ENCODE measurements at places on chromosomes 4 and X.

DNA sequence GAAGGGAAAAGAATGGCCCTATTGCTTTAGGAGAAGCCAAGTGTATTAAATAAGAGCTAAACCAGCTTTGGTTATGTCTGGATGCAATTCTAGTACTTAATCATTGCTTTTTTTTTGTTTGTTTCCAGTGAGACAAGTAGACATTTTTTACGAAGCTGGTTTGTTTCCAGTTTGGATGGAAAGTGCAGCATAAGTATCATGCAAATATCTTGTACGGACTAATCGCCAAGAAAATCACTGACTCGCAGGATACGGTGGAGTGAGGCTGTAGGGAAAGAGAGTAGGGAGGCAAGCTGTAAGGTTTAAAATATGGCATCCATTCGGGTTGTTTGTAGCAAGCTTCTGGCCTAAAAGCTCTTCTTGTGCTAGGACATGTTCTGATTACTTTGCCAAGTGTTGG is 64.8 kb downstream of the HPGD start:
- no peak for DNase-seq

DNA sequence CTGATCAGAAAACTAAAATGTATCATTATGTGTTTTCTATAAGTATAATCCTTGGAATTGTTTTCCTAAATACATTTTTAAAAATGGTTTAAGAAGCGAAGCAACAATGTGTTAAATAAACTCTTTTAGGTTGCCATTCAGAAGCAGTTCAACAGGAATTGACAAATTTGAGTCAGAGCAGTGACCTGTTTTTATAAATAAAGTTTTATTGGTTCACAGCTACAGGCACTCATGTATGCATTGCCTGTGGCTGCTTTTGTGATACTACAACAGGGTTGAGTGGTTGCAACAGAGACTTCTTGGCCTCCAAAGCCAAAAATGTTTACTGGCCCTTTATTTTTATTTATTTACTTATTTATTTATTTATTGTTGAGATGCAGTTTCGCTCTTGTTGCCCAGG is 99.5 kb downstream of the FRMPD4 start:
- DNase-seq = no peak

GRCh38 chrX:122866532-122866931 is 317.5 kb upstream of the GRIA3 start:
- no peak for DNase-seq

DNA sequence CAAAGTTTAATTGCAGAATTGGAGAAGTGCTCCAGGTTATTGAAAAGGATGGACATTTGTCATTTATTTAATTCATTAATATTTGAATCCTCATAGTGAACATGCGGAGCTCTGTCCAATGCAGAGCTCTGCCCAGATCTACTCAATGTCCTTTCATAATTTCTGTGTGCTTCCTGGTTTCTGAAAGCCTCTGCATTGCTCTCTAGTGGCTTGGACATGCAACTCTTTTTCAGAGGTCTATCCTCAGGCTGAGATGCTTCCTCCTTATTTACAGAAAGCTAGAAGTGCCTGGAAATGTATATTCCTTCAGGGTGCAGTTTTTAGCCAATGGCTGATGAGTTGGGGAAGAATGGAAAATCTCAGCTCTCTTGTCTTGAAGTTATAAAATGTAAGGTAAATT is 786.1 kb upstream of the AADAT start:
- no peak for DNase-seq

DNA sequence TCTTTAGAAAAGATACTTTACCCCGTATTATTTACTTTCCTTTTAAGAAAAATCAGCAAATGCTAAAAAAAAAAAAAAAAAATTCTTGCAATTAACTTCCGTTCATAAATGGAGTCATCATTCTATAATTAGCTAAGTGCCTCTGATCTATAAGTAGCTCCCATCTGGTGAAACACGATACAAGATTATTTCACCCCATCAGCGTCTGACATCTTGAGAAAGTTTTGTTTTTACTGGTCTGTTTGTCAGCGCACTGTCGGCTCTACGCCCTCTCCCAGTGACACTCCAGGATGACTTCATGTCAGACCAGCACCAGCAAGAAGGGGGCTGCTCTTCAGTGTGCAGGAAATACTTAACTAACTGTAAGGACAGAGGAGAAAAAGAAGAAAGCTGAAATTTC is 108.3 kb downstream of the AFAP1 start:
- peak; percentile 24 for DNase-seq

GRCh38 chrX:35076061-35076460 is 133.5 kb downstream of the FAM47B start:
- no peak for DNase-seq

GRCh38 chr4:173169428-173170181 is 994 bp downstream of the GALNT7 start:
- peak; percentile 65 for DNase-seq

GRCh38 chrX:71102292-71102691 is 4.2 kb downstream of the CXorf65 start:
- no peak for DNase-seq

GRCh38 chr4:72311291-72311690 is 257.7 kb downstream of the ADAMTS3 start:
- no peak for DNase-seq

GRCh38 chr4:25949173-25949748 is 35.2 kb downstream of the SMIM20 start:
- DNase-seq = no peak

DNA sequence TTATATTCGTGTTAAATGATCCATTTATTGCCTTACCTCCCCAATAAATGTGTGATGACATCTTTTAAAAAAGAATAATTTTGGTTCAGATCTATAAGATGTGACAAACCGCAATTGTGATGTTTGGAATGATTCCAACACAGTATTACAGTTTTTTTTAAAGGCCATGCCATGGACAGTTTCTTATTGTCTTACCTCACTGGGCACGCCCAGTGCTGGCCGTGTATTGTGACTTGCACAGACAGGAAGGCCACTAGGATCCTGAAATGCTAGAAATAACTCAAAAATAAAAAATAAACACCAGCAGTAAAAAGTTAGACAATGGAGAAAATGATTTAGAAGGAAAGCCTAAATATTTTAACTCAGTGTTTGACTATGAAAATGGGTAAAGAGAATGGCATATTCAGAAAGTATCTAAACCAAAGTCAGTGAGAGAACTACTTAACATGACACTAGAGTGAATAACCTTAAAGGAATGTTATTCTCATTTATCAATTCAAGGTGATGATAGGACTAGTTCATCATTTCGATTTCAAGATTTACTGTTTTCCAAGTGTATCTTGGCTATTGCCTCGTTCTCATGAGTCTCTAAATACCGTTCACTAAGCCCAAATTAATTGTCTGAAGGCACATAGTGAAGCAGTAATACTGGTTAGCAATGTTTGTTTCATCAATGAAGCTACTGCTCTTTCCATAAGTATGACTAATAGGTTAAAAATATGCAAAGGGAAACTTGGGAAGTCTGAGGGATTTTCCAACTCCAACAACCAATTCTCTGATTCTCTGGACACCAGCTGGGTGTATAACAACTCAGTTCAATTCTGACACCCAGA is 46.1 kb upstream of the VEGFC start:
- DNase-seq = no peak

DNA sequence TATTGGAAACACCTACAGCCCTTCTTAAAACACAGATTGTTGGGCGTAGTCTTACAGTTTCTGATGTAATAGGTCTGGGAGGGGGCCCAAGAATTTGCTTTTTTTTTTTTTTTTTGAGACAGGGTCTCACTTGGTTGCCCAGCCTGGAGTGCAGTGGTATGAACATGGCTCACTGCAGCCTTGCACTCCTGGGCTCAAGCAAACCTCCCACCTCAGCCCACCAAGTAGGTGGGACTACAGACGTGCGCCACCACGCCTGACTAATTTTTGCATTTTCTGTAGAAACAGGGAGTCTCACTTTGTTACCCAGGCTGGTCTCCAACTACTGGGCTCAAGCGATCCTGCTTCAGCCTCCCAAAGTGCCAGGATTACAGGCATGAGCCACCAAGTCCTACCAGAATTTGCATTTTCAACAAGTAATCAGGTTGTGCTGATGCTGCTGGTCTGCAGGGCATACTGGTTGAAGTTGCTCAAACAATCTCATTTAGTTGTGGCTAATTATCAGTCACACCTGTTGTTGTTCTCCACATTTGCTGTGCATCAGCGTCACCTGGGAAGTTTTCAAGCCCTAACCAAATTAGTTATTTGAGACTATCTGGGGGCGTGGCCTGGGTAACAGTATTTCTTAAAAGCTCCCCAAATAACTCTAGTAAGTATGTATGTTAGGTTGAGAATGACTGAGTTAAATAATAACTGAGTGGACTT is 14.0 kb downstream of the TMEM154 start:
- DNase-seq = no peak

GRCh38 chr4:2075171-2075986 is 16.3 kb downstream of the NAT8L start:
- DNase-seq = no peak

- DNase-seq = no peak
Measured at GRCh38 chrX:49956313-49956712, 33.9 kb downstream of the CLCN5 start.

GRCh38 chrX:50622751-50623150 is 152.1 kb upstream of the DGKK start:
- peak; percentile 12 for DNase-seq

GRCh38 chrX:130728208-130728607 is 174.8 kb downstream of the ENOX2 start:
- no peak for DNase-seq

DNA sequence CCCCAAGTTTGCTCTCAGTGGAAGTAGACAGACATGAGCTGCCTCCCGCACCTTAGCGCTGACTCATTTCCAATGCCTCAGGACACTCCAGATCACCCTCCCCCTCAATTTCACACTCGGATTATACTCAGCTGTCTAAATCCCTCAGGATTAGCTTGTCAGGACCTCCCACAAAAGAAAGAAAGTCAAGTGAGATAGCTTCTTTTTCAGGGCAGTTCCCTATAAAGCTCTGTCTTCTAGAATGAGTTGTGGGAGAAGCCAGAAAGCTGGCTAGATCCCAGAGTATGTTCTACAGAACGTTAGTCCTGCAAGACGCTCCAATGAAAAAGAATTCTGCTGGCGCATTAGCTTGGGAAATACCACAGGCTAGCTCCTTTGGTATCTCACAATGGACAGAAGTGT is 51.2 kb upstream of the MTNR1A start:
- DNase-seq = no peak

- DNase-seq = no peak
Measured at GRCh38 chr4:38676986-38677385, 13.0 kb downstream of the KLF3 start.

DNA sequence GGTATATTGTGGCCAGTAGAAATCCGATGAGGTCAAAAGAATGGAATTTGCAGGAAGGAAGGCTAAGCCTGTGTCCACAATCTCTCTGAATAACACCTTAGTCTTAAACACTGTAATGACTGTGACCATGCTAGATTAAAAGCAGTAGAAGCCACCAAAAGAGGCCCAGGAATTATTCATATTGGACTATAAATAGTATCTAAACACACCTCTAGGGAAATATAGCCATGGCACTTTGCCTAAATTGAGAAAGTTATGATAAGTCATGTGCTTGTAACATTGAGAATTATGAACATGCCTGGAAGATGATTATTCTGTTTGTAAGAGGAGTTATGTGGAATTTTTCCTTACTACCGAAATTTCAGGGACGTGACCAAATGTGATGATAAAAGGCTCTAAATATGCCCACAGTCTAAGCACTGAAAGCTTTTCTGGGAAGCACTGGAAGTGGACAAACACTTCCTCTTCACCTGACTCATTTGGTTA is 298.5 kb downstream of the KCTD8 start:
- no peak for DNase-seq

- no peak for DNase-seq
Measured at GRCh38 chr4:14125375-14126129, 498.0 kb upstream of the BOD1L1 start.

- no peak for DNase-seq
Measured at GRCh38 chr4:164095313-164096110, 601.0 kb downstream of the TMA16 start.

GRCh38 chrX:141669689-141670088 is 28.9 kb downstream of the SPANXD start:
- DNase-seq = no peak

- no peak for DNase-seq
Measured at GRCh38 chr4:137934911-137935310, 307.2 kb downstream of the SLC7A11 start.

- DNase-seq = no peak
Measured at GRCh38 chr4:19455196-19455595, 796.5 kb upstream of the SLIT2 start.

DNA sequence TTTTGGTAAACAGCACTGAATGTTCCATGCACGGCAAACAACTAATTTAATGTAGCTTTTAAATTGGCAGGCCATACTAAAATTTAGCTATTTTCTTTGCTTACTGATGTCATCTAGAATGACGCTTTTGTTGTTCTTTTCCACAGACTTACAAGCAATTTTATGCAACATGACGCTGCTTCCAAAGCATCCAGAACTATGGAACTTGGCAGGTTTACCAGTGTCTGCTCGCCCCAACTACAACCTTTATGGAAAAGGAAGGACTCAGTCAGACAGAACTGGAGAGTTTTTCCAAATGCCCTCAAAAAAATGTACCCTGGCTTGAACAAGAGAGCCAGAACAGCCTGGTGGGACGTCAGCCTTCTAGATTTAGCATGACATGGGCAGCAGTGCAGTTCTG is 58.7 kb downstream of the ANOS1 start:
- no peak for DNase-seq

DNA sequence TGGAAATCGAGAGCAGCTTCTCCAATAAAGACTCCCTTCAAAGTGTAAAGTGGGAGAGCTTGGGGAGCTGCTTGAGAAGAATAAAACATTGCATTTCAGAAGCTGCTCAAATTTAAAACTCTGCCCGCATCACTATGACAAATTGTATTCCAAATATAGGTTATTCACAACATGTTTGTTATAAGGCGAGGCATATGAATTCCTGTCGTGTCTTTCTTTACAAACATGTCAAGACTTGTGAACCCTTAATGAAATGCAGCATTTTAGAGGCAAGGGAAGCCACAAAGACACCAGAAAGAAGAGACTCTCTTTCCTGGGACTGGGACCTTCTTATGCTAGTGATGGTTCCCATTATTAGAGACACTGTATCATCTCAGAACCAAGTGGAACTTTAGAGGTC is 311.2 kb downstream of the DHX15 start:
- no peak for DNase-seq

GRCh38 chr4:81424816-81425755 is 46.6 kb downstream of the RASGEF1B start:
- no peak for DNase-seq

- DNase-seq = no peak
Measured at GRCh38 chr4:187770345-187770744, 225.2 kb upstream of the ZFP42 start.

GRCh38 chr4:174591243-174592021 is 69.1 kb upstream of the HPGD start:
- DNase-seq = no peak
